ENCODE measurements at places on chromosomes 6 and 20. TPM values are rescaled to one million over a fixed set of nuclear protein-coding genes. Genes with fewer than 3 reads are reported as not detected.
A peak's percentile ranks its signal among the peaks of the same experiment; 100 is the strongest.

GRCh38 chr6:85997206-85997605 lies 354.5 kb upstream of the SYNCRIP start:
- DNase-seq: no peak

DNA sequence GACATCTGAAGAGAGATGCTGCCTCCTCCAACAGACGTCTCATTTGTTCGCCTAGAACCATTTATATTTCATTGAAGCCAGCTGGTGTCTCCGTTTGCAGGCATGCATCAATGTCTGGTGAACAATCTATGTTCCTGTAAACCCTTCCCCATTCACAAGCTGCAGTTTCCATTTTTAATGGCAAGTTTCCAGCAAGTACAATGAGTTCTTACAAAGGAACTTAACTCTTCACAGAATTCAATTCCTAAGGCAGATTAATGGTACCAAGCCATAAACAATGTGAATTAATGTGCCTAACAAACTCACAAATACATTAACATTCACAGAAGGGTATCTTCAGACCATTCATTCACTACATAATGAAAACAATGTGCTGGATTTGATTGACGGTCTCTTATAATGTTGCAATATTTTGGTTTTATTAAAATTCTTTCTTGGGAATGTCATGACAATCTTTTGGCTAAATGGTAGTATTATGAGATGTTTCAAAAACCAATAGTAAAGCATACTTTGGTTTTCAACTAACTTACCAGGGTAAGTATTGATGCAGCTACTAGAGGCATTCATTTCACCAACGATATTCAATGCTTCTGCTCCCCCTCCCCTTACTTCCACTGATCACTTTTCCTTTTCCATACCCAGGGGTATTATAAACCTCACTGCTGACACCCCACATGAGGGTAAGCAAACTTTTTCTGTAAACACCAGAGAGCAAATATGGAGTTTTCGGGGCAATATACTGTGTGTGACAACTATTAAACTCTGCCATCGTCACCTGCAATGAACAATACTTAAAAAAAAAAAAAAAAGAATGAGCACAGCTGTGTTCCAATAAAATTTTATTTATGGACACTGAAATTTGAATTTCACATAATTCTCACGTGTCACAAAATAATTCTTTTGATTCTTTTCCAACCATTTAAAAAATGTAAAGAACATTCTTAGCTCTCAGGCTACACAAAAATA lies 4.2 kb downstream of the AKIRIN2 start:
- DNase-seq: peak; percentile 52

Gene MRAP2
- 4.2 TPM for polyA plus RNA-seq

- no peak for DNase-seq
Measured at GRCh38 chr6:81834141-81834681, 81.7 kb upstream of the TENT5A start.

- no peak for DNase-seq
Measured at GRCh38 chr6:80145509-80145908, 39.0 kb downstream of the BCKDHB start.

GRCh38 chr20:49712118-49712517 lies 1.6 kb downstream of the B4GALT5 start:
- no peak for DNase-seq

DNA sequence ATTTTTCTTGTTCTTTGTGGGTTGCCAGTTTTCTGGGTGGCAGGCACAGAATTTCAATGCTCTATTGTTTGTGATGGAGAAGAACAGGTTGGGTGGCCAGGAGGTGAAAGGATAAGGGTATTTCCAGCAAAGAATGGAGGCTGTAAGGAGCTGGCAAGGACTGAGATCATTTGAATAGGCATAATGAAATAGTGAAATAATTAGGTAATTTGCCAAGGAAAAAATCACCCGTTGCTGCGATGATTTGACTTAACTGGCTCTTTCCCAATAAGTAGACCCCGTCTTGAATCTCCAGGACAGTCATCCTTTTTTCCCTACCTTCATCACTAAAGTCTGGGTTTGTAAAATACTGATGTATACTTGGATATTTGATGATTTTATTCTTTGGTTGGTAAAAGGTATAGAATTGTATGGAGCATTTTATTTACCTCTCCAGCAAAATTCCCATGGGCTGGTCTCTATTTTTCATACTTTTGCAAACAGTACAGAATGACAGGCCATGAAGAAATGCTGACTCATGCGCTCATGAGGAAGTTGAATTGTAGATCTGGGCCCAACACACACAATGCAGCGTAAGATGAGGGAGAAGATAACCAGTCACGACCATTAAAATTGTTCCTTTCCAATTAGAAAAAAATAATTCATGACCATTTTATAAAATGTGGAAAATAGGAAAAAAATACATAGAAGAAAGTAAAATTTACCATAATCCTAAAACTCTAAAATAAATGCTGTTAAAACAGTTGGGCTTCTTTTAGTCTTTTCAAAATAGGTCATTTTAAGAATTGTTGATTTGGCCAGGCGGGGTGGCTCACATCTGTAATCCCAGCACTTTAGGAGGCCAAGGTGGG lies 2.4 kb upstream of the GCNT2 start:
- no peak for DNase-seq

Gene HNF4A
- 42.1 TPM for polyA plus RNA-seq

DNA sequence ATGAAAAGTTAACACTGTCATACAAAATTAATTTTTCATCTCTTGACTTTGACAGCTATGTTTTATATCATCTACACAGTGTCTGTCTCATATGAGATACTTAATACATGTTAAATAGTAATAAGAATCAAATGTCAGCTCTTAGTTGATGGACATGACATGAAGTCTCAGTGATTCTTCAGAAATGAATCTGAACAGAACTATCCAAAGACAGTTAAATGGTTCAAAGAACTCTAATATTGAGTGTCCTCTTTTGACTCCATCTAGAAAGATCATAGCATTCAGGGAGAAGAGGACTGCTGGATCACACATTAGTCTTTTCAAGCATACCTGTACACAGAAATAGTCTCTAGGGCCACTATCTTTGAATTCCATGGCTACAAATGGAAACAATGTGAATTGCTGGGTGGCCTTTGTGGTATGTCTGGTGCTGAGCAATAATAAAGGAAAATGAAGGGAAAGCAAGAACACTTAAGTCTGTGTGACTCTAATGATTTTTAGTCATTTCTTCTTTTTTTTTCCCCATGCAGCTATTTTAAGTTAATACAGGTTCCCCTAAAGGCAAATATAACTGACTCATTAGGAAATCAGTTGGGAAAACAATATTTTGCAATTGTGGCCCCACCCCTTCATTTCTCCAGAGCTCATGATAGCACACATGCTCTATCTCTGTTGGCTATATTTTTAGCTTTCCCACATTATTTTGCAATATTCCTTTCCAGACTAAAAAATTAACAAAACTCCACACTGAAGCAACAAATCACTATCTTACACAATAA lies 367.5 kb downstream of the GRIK2 start:
- no peak for DNase-seq

DNA sequence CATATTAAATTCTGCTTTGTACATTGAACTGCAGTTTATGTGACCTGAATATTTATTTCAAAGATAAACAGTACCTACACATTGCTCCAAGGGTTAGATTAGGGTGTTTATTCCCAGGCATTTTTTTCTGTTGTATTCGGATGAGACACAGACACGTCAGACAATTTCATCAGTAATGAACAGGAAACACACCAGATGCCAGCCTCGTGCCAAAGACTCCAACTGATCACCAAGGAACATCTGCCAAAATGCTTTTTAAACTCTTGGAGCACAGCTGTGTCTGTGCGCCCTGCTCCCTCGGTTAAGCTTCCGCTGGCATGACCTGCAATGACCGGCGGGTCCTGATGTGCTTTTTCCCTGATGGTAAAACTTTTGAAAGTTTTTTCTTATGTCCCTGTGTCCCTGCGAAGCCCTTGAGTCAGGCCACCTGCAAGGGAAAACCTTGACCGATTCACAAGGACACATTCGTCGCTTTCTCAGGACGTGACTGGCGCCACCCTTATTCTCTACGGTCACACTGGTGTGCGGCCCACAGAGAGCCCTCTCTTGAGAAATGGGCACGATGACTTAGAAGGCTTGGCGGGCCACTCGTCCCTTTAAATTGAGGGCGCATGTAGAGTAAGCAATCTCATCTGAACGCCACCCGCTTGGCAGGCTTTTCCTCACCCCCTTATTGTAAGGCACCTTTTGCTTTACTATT lies 173.9 kb downstream of the QKI start:
- DNase-seq: no peak

Gene PI16
- polyA plus RNA-seq: 3.5 TPM

GRCh38 chr20:16260911-16261310 lies 312.3 kb downstream of the KIF16B start:
- no peak for DNase-seq

DNA sequence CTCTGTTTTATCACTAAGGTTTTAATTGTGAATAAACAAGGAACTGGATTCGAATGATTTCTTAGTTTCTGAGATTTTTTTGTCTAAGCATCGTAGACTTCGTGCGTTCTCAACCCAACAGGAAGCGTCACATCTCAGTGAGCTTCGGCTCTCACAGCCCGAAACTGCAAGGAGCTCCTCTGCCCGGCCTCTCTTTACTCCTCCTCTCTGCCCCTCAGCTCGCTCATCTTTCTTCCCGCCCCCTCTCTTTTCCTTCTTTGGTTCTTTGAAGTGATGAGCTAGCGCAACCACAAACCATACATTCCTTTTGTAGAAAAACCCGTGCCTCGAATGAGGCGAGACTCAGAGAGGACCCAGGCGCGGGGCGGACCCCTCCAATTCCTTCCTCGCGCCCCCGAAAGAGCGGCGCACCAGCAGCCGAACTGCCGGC lies 480 bp upstream of the NT5E start:
- no peak for DNase-seq

Gene FAM209B
- polyA plus RNA-seq: not detected

DNA sequence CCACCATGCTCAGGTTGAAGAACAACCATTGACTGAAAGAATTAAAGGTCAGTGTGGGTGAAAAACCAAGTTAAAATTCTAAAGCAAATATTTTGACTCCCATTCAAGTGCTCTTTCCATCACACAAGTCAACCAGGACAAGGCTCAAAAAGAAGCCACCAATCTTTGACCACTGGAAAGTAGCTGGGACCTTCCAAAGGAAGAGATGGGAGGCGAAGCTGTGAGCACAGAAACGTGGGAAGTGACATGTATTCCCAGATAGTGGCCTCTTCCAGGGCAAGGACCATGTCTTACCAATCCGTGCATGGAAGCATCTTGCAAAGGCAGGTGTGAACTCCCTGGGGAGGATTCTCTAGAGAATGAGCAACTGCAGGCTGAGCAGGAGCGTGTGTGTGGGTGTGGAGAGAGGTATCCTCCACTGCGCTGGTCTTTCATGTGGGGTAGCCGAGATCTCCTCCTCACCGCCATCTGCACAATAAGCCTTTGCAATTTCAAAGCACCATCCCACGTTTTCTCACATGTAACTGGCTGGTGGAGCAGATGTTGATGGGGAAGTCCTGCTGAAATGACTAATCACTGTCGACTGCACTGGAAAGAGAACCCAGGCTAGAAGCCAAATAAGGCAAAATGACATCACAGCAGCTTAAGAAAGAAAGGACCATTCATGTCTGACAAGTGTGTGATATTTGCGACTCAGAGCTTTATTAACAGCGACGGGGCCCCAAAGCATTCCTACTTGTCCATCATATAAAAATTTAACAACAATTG lies 189.4 kb upstream of the RREB1 start:
- DNase-seq: no peak

GRCh38 chr6:158110986-158111385 lies 57.1 kb downstream of the SERAC1 start:
- DNase-seq: no peak

DNA sequence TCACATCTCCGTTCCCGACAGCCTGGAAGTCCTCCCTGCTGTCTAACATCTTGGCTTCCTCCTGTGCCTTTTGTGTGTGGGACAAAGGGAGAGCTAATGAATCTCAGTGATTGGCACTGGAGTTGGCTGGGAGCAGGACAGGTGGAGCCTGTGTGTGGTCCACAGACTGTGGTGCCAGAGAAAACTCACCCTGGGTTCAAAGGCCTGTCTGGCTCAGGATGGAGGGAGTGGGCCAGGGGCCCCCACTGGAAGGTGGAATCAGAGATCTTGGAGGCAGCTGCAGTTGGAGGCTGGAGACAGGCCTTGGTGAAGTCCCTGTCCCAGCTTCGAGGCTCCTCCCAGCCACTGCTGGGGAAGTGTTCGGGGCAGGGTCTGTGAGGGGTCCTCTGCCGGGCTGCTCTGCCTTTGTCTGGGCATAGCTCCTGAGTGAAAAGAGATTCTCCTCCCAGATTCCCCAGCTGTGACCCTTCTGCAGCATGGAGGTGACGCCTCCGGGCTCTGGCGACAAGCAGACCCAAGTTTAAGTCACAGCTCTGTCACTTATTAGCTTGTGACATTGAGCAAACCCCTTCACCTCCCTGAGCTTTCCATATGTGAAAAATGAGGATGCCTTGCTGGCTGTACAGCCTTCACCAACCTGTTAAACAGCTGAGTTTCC lies 13.9 kb upstream of the ITPR3 start:
- no peak for DNase-seq

Gene SSR1
- polyA plus RNA-seq: 40.4 TPM

DNA sequence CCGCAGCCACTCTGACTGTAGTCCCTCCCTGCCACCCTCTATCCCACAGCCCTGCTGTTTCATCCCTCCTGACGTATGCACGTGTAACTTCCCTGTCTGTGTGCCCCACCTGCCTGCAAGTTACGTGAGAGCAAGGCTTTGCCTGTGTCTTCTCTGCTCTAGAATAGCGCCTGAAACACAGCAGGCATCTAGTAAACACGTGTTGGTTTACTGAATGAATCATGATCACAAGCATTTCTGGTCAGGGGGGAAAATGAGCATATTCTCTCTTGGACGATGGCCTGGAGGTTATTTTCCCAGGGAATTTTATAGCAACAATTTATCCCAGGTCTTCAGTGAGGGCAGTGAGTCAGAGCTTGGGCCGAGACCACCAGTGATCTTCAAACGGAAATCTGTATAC lies 38.3 kb downstream of the PSMG4 start:
- DNase-seq: no peak

GRCh38 chr6:73738367-73739028 lies 42.5 kb downstream of the CD109 start:
- no peak for DNase-seq

DNA sequence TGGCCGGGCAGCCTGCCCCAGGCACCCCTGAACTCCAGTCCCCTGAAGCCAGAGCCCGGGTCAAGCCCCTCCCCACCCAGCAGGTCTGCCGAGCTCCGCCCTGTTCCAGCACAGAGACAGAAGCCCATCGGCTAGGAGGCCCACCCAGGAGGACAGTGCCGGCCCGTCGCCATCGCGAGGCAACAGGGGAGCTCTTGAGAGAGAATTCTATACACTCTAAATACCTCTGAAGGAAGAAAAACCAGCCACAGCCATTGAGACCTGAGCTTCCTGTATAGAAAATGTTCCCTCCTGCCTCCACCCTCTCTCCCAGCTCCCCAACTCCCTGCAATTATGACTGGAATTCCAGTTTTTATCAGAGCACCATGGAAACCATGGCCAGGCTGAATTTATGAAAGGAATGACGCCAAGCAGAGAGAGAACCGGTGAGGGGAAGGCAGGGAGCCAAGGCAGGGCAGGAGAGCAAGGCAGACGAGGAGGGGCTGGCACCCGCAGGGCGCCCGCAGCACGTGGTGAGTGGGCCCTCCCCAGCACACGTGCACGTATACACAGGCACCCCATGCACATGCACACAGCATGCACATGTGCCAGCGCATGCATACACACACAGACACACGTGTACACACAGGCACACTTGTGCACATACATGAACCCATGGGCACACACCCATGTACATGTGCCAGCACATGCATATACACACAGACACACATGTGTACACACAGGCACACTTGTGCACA lies 27.6 kb upstream of the MRGBP start:
- peak; percentile 78 for DNase-seq

Gene KCNQ2
- polyA plus RNA-seq: not detected

Gene ANKRD66
- polyA plus RNA-seq: not detected

GRCh38 chr6:75044846-75045245 lies 161.0 kb downstream of the COL12A1 start:
- no peak for DNase-seq

Measured in kidney (tissue), 22 donors.